Activated T-helper 9 cell treated with anti-CD3 and anti-CD28 coated beads, Interleukin-2, amount 50 U/mL, for 16 hours (primary cell): ENCODE measurements at places on chromosomes 6 and 20.

- DNase-seq: peak; percentile 41
Measured at GRCh38 chr6:125995972-125996580, 9.7 kb downstream of the TRMT11 start.

- no peak for DNase-seq
Measured at GRCh38 chr6:111411046-111411445, 72.0 kb downstream of the REV3L start.

DNA sequence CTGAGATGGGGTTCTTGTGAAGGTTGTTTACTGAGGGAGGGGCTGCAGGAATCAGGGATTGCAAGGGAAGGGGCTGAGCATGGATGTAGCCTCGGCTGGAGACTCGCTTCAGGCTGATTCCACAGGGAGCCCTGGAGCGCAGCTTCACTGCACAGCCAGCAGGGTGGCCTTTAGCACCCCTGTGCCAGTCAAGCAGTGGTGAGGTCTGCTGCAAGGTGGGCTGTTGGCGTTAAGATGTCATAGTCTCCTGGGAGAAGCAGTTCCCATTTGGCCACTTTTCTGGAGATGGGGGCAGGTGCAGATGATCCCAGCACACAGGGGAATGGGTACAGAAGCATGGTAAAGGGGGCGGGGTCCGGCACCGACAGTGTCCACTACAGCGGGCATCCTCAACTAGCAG is 126.3 kb downstream of the TOX2 start:
- no peak for DNase-seq

DNA sequence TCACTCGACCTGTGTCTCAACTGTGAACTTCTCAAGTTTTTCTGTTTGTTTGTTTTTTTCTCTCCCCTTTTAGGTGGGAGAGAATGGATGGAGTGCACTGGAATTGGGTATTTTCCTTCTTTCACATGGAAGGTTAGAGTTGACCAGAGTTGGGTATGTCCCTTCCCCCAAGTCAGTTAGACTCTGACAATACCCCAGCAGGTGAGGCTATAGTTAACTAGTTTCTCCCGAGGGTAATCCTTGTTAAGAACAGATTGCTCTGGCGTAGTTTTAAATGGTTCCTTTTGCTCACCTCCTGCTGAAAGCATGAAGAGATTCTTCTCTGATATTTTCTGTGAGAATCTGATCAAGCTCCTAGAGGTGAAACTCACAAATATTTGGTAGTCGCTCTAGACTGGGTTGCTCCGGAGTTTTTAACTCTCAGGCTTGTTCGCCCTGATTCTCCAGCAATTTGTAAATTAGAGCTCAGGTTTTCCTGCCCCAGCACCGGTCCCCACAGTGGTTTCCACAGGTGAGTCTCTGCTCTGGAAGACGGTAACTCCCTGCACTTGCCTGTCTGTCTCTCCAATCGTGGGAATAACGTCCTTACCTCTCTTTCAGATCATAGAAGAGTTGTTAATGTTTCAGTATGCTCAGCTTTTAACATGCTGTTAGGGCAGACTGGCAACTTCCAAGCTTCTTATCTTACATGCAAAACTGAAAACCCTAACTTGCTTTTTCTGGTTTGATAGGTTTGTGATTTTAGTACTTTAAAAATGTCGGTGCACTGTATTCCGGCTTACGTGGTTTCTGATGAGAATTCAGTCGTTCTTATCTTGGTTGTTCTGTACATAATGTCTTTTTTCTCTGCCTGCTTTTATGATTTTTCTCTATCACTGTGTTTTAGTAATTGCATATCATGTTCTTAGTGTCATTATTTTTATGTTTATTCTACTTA is 111.2 kb upstream of the HIVEP1 start:
- DNase-seq: no peak

DNA sequence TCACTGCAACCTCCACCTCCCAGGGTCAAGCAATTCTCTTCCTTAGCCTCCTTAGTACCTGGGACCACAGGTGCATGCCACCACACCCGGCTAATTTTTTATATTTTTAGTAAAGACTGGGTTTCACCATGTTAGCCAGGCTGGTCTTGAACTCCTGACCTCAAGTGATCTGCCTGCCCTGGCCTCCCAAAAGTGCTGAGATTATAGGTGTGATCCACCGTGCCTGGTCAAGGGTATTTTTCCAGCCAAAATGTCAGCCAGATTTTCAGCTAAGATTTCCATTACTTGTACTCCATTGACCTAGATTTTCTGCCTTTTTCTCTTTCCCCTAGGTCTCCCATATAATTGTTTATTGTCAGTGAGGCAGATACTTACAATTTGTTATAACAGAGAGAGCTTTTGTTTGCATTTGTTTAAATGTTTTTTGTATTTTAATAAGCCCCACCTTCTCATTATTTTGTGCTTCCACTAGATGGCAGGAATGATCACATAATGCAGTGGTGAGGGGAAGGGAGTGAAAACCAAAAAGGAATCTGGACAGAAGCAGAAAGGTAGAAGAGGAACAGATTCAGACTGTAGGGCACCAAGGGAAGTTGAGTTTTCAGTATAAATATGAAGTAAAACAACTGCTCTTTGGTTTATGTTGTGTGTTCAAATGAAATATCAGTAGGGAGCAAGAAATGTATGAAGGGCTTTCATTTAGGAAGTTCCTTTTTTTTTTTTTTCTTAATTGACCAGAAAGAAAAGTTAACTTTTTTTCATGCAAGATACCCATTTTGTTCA is 29.7 kb downstream of the RPF2 start:
- DNase-seq: no peak

GRCh38 chr6:50791900-50792508 is 26.7 kb upstream of the TFAP2B start:
- DNase-seq: no peak

GRCh38 chr6:55825402-55826051 is 49.9 kb downstream of the BMP5 start:
- DNase-seq: no peak

GRCh38 chr6:91569071-91569470 is 982.2 kb upstream of the MAP3K7 start:
- no peak for DNase-seq

DNA sequence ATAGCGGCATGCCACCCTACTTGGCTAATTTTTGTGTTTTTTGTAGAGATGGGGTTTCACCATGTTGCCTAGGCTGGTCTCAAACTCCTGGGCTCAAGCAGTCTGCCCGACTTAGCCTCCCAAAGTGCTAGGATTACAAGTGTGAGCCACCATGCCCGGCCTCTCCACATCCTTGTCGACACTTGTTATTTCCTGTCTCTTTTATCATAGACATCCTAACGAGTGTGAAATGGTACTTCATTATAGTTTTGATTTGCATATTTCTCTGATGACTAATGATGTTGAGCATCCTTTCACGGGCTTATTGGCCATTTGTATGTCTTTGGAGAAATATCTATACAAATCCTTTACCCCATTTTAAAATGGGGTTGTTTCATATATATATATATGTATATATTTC is 39.0 kb upstream of the ASXL1 start:
- DNase-seq: no peak

DNA sequence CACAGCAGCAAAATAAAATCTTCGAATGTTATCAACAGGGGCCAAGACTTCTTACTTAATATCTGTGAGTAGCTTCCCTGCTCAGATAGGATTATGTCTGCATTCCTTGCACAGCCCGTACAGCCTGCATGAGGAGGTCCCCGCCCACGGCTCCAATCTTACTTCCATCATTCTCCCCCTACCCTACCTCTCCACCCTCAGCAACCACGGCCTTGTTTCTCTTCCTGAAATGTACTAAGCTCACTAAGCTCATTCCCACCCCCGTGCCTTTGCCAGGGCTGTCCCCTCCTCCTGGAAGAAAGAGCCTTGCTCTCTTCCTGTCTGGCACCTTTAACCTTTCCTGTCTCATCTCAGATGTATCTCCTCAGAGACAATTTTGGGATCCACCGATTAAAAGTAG is 120.4 kb downstream of the BCAS1 start:
- no peak for DNase-seq

DNA sequence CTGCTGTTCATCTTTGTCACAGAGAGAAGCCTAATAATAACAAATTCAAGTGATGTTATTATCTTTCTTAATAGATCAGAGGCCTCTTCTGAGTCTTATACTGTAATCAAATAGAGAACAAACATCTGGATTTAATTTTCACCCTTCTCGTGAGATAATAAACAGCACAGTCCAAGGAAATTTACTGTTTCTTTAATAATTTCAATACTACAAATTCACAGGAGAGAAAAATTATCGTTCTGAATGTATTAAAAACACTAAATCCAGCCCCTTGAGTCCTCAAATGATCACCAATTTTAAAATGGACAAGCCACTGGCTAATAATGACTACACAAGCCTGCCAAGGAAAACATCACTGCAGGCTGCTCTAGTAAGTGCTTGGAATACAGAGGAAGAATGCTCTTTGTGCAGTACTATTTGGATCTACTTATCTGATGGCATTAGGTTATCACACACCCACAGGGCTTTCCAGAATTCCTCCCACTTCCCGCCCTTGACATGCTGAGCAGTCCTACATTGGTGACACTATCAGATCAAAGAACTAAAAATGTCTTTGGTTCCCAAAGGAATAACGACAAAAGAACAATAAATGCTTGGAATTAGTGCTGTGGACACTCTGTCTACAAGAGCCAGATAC is 38.1 kb downstream of the SYNE1 start:
- no peak for DNase-seq

- DNase-seq: no peak
Measured at GRCh38 chr6:117393045-117393444, 32.7 kb downstream of the ROS1 start.

DNA sequence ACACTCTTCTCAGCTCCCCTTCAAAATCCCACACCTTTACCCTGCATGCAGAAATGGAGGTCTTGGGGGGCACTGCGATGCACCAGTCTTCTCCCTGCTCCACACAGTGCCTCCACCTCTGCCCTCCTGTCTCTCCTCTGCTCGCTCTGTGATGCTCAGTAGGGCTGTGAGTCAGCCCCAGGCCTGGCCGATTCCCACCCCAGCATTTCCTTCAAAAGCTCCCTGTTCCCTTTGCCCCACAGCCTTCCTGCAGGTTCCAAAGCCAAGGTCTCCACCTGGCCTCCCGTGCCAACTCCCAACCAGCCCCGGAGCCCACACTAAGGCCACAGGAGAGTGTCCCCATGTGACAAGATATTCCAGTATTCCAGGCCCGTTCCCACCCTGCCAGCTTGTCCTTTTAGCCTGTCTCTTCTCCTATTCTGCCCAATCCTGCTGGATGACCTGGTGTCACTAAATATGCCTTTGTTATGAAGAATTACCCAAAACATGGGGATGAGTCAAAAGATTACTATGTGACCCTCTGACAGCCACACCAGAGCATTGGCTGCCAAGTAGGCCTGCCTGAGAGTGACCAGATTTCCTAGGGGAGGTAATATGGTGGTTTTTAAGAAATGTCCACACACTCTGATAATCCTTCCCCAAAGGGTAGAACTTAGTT is 118.9 kb upstream of the NXT1 start:
- no peak for DNase-seq

DNA sequence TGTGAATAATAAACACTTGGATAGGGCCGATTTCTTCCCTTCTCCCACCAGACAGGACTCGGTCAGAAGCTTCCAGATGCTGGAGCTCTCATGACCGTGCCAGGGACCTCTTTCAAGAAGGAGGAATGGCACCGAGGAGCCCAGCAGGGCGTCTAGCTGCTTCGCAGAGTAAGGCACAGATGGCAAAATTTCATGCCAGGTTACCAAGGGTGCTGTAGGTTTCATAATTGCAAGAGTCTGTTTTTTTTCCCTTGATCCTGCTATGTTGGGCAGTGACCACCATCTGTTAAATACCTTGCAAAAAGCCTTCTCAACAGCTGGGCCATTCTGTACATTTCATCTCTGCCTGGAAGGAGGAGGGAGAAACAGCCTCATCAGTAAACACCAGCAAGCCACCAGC is 111.8 kb downstream of the EDN3 start:
- DNase-seq: no peak

- no peak for DNase-seq
Measured at GRCh38 chr6:70894001-70894400, 62.9 kb downstream of the B3GAT2 start.

- no peak for DNase-seq
Measured at GRCh38 chr20:13292201-13292885, 71.3 kb downstream of the ISM1 start.

GRCh38 chr6:35166520-35166919 is 25.4 kb upstream of the TCP11 start:
- DNase-seq: no peak

- DNase-seq: peak; percentile 65
Measured at GRCh38 chr6:16669227-16669626, 92.0 kb downstream of the ATXN1 start.

DNA sequence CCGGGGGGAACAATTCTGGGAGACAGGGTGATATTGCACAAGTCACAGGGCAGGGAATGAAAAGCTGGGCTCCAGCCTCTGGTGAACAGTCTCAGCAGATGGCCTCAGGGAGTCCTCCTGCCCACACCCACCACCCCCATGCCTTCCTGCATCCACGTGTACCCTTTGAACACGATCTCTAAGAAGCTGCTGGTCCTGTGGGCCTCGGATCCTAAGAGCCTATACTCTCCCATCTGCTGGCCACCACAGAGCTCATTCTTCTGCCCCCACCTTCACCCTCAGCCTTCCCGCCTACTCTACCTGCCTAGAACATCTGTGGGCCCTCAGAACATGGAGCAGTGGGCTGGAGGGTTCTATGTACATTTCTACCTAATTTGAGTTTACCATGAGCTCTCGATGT is 60.3 kb downstream of the TRERF1 start:
- no peak for DNase-seq

GRCh38 chr6:70813885-70814284 is 143.0 kb downstream of the B3GAT2 start:
- no peak for DNase-seq

GRCh38 chr6:48777411-48777810 is 666.4 kb upstream of the PTCHD4 start:
- no peak for DNase-seq

GRCh38 chr6:17233531-17233930 is 47.6 kb upstream of the RBM24 start:
- no peak for DNase-seq

GRCh38 chr20:16027686-16028085 is 545.6 kb downstream of the KIF16B start:
- no peak for DNase-seq

GRCh38 chr20:10522328-10522727 is 87.2 kb downstream of the SLX4IP start:
- no peak for DNase-seq

DNA sequence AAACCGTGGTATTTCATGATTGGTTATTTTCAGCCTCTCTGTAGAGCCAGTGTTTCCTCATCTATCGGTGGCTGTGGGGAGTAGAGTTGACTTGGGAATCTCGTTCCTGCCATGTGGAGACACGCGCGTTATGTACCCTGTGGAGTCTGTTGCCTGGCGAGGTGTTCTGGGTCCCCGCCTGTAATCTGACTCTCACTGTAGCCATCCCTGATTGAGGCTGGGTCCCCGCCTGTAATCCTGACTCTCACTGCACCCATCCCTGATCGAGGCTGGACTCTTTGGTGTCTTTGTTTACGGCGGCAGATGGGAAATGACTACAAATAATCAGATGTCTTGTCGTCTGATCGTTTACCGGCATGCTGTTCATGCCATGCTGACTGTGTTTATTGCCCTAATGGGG is 153.9 kb downstream of the DTNBP1 start:
- DNase-seq: no peak
